ENCODE measurements at places on chromosomes 3 and 15.

GRCh38 chr3:194988495-194989165 lies 282.3 kb downstream of the XXYLT1 start:
- no peak for DNase-seq

DNA sequence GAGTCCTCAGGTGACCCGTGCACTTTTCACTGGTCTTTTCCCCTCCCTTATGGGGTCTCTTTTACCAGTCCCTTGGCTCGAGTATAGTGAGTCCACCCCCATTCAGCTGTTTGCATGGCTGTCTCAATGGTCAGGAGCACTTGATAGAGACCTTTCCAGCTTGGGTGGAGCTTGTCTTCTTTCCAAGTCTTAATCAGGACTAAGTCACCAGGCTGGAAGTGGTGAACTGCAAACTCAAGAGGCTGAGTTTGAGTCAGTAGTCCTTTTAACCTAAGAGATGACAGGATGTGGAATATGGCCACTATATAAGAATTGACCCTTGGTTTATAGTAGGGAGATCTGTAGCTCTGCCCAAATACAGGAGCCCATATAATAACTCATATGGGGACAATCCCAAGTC lies 279.7 kb downstream of the PYDC2 start:
- no peak for DNase-seq

DNA sequence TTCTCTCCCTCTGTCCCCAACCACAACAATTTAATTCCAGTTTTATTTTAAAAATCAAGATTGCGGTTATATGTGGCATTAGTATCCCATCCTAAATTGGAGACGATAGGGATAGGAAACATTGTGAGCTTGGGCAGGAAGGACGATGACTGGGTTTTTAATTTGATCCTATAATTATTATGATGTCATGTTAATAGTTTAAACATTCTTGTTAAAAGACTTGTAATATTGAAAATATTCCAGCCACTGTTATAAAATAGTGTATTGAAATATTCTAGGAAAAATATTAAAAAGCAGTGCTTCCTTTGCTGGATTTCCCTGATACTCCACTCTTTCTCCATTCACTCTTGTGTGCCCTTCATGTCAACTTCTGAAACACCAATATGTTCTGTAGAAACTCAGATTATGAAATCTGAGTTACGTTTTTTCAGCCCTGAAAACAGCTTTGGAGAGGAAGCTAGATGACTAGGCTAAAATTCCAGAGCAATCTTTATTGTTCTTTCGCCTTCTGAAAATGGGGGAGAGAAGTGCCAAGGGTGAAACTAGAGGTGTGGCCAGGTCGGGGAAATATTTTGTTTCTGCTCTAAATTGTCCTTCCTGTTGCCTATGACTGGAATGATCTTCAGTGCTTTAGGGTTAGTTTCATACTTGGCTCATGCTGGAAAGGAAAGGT lies 46.1 kb upstream of the MAP3K13 start:
- DNase-seq: no peak

GRCh38 chr3:138875754-138876664 lies 41.3 kb upstream of the PIK3CB start:
- DNase-seq: no peak

DNA sequence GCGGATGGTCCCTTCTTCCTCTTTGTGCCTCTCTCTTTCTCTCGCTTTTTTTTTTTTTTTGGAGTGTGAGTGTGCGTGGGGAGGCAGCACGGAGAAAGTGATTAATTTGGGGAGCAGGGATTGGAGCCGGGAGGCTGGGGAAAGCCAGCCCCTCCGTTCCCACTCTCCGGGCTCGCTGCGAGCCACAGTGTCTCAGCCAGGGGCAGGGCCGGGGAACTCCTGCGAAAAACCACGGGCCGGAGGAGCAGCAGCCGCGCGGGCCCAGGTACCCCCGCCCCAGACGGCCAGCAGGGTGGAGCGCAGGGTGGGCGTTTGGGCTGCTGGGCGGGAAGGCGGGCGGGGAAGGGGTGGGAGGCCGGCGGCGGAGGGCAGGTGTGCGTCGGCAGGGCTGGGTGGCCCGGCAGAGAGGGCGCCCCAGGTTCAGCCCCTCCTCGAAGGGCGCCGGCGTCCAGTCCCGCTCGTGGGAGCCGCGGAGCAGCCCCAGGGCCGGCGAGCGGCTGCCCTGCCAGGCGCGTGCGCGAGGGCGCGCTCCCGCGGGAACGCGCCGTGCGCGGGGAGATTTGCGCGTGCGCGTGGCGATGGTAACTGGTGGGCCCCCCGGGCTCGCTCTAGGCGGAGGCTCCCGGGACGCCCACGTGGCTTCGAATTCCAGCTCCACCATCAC lies 1.4 kb downstream of the CHL1 start:
- peak; percentile 30 for DNase-seq

DNA sequence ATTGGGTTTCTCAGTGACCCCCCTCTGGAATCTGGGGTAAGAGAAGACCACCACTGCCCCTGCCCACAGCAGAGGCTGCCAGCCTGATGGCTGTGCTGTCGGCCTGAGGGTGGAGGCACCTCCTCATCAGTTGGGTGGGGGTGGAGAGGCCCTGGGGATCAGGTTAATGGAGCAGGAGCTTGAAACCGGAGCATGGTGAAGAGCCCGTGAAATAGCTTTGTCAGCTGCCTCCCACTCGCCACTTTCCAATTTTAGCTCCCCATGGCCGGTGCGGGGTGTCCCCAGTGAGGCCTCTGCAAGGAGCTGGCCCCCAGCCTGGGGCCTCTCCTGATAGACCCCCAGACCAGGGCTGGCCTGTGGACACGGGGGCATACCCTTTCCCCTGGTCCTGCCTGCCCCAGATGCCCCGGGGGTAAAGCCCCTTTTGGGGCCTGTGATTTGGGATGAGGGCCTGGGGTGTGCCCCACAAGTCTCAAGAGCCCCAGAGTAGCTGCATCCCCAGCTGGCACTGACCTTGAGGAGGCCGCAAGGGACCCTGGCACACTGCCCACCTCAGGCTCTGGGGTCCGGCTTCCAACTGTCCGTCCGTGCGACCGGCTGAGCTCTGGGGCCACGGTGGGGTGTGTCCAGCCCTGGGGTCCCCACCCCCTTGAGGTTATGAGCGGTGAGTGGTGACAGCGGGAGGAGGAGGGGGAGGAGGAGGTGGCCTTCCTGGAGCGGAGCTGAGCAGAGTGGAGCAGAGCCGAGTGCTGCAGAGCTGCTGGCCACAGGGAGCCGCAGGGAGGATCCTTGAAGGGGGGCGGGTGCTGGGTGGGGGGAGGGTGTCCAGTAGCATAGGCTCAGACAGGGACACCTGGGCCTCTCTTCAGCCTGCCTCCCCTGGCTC lies at the start of gene HHATL:
Gene HHATL (minus strand): TSS at position 733 of the 886 bp plus-strand sequence. CDS start 1,972 bp downstream, outside the sequence.
- DNase-seq: peak; percentile 14

DNA sequence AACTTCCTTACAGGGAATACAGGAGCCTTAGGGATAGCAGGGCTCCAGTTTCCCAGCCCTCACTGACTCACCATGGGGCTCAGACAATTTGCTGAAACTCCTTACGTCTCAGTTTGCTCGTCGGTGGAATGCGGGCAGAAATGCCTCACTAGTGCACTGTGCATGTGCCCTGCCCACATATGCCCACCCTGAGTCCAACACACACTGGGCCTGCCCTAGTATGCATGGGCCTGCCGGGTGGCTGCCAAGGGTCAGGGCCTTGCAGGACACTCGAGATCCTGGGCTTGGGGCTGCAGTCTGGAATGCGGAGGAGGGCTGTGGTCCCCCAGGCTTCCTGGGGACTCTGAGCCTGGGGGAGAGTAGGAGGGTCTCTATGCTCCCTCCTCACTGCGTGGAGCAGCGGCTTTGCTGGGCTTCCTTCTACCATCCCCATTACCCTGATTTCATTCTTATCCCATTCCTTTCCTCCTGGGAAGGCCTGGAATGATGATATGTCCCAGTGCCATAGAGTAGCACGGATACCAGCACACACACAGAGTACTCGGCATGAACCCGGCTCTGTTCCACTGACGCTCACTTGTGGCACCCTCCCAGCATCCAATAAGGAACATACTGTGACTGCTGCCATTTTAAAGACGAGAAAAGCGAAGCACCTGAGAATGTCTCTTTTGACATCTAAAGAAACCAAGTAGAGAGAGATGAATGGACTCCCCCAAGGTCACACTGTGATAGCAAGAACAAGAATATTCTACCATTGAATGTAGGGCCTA lies 124.2 kb downstream of the ASB7 start:
- no peak for DNase-seq

DNA sequence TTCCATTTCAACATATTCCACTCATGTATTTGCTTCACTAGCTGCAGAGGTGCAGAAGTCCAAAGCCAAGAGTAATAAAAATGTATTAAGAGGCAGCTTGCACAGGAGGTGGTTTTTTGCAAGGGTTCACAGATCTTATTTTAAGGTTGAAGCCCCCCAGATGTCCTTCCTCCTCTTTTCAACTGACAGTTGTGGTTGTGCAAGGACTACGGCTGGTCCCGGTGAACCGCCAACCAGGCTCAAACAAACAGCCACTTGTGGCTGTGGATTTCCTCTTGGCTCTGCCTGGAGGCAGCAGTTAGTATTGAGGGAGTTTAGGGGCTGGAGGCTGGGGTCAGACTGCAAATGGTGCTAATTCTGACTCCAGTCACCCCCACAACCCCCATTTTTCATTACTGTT lies 240.7 kb upstream of the TBC1D5 start:
- DNase-seq: no peak

DNA sequence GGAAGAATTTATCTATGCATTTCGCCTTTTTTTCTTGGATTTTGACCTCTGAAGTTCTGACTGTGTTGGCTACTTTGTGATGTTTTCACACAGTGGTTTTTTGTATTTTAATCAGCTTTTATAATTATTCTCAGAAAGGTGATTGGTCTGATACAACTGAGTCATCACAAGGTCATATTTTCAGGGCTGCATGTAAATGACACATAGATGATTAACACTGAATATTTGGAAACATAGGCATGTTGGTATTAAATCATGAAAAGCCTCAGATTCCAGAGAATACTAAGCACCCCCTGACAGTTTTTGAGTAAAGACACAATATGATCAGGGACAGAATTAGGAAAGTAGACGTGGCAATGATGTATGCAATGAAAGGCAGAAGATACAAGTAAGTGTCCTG lies 175.5 kb upstream of the SLCO3A1 start:
- no peak for DNase-seq

DNA sequence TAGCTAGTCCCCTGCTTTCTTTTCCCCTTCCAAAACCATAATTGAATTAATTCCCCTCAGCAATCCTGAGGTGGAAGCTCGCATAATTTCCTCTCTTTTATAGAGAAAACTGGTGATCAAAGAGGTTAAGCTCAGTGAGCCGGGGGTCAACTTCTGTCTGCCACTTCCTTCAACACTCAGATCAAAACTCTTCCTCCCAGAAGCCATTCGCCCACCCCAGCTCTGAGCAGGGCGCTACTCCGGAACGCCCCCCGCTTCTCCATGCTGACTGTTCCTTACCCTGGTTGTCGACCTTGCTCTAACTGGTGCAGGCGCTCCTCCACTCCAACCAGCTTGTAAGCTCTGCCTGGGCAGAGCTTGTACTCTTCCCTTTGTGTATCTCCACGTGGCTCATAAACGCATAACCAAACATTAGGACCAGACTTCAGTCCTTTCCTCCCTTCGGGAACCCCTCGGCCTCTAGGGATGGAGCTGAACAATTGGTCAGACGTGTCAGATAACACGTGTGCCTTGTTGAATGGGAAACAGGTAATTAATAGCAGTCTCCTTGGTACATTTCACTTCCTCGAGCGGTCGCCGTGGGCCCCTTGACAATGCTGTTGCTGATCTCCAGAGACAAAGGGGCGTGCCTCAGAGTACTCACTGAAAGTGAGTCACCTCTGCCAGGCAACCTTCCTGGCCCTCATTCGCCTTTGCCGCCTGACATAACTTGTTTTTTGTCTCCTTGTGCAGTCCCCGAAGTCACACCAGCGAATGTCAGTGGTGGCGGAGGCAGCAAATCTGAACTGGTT lies 71.8 kb downstream of the IL5RA start:
- no peak for DNase-seq

DNA sequence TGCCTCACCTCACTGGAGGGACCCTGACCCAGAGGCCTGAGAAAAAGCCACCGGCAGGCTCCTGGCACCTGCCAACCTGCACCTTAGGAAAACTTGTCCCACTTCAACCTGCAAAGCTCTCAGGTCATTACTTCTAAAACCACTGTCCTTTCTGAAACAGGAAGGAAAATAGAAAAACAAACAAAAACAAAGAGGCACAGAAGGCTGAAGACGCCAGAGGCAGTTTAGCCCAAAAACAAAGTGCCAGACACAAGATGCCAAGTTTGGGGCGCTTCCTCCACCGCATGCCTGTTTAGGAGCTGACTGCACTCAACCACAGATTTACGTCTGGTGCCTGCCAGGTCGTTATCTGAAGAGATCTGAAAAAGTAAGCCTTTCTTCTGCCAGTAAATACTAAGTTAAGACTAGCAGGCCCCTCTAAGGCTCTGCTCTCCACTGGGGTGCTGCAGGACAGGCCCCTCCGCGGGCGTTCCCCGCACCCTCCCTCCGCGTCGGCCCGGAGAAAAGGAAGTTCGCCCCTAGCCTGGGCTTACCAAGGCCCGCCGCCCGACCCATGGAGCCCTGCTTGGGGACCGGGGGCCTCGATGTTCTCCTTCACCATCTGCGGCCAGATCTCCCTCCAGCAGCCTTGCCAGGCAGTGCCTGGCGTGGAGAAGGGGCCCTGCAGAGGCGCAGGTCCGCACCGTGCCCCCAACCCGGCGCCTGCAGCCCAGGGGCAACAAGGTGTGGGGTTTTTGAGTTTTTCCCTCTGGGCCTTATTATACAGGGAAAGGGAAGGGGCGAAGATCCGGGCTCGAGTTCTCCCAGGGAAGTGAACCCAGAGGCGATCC lies 1.3 kb downstream of the GOLGA8A start:
- DNase-seq: peak; percentile 18

- peak; percentile 30 for DNase-seq
Measured at GRCh38 chr3:125054449-125055329, 1.1 kb downstream of the HEG1 start.

DNA sequence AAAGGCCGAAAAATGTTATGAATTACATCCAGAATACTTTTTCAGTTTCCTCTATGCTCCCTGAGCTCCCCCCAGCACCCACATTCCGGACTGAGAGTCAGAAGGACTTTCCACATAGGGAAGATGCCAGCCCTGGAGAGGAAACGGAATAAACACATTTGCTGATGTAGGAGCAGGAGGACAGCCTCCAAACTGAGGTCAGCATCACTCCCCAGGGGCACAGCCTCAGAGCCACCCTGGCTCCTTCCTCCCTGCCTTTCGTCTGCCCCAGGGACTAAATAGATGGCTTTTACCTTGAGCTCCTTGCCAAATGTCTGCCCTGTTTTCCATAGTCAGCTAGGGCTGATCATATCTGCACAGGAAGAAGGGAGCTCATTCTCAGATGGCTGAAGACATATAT lies 22.6 kb upstream of the SLCO2A1 start:
- no peak for DNase-seq

GRCh38 chr3:11300970-11301369 lies 28.8 kb downstream of the ATG7 start:
- DNase-seq: no peak

- no peak for DNase-seq
Measured at GRCh38 chr3:62144482-62144881, 228.9 kb downstream of the FEZF2 start.

GRCh38 chr3:78809966-78810365 lies 957.8 kb downstream of the ROBO1 start:
- DNase-seq: no peak

DNA sequence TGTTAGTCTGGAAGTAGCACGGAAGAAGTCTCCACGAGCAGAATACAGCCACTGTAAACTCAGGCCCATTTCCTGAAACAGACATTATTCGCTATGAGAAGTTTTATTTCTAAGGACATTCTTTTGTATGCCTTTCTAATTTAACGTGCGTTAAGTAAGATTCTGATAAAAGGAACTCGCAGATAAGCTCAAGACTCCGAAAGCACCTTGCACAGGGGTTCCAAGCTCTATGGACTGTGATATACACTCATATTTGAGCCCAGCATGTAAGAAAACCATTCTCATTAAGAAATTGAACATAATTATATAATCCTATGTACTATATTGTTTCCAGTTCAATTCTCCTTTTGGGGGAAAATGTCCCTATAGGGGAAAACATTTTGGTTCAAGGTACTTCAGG lies 28.4 kb downstream of the TFRC start:
- DNase-seq: no peak
